CD4-positive, alpha-beta T cell treated with Interleukin-17A for 1 hour (primary cell): ENCODE measurements at places on chromosomes 2 and 18.

DNA sequence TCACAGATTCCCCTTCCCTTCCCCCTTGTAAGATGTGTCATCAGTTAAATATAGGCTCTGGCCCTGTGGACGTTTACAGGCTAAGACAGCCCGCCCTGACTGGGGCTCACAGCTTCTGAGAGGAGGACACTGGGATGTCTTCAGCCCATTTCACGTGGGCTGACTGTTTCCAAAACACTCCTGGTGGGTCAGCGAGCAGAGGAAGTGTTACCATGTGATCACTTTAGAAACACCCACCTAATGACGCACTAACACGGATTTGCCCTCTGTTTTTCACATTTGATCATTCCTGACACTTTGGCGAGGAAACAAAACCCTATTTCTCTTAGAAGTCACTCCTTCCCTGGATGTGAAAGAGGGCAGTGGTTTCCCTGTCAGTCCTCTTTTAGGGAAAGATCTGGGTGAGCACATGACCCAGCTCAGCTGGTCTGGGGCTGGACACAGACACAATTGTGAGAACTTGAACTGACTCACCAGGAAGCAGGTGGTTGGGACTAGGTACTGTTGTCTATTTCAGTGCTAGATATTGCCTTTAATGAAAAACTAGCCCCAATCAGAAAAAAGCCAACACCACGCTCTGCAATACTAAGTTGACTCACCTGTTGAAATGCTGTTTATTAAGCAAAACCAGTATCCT is 38.8 kb downstream of the BMP10 start:
- peak; percentile 66 for DNase-seq

- DNase-seq = no peak
These were observed 15.0 kb upstream of the SPOPL start for GRCh38 chr2:138486363-138487198.

GRCh38 chr2:130251535-130251872 is 53.3 kb upstream of the TUBA3E start:
- DNase-seq = no peak

GRCh38 chr2:20486571-20486970 is 39.7 kb downstream of the RHOB start:
- no peak for DNase-seq

GRCh38 chr2:203582468-203582867 is 47.4 kb upstream of the RAPH1 start:
- no peak for DNase-seq

- DNase-seq = no peak
These were observed 220.4 kb downstream of the LOXHD1 start for GRCh38 chr18:46436621-46437020.

GRCh38 chr18:26700728-26701127 is 152.4 kb upstream of the KCTD1 start:
- DNase-seq = no peak

DNA sequence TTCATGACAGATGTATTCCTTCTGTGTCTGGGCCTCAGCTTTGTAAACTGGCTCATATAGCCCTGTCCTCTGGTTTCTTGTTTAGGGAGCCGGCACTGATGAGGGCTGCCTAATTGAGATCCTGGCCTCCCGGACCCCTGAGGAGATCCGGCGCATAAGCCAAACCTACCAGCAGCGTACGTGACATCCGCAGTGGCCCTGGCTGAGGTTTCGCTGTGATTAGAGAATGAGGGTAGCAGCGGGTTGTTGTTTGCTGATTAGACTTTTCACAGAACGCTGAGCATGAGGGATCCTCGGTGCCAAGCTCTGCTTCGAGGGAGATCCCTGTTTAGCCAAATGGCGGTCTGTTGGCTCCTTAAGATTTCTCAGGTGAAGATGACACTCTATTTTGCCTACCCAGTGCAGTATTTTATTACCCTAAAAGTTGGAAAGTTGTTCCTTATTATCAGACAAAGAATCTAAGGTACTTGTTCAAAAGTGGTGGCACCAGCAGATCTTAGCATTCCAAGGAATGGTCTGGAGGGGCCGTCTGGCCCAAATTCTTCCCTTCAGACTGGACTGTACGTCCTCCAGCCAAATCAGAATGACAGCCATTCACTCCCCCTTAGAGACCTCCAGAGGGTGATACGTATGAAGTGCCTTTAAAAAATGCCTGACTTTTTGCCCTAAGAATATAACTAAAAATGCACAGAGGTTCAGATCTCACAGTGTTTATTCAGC is 21.5 kb upstream of the GMCL1 start:
- DNase-seq = no peak

DNA sequence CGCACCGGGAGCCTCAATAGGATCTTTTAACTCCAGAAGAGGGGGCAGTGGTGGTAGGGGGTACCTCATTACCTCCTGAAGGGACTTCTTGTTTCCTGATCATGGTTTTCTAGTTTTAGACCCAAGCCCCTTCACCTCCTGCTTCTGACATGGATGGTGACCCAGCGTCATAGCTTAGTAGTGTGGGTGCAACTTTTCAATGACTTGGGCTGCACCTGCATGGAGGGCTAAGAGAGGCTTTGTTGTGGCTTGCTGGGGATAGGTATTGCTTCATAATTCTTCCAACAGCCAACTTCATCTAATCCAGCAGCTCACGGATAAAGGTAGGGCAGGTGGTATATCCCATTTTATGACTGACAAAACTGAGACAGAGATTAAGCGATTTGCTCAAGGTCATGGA is 3.0 kb downstream of the SLC1A4 start:
- no peak for DNase-seq

GRCh38 chr2:204665207-204665606 is 119.9 kb downstream of the PARD3B start:
- DNase-seq = no peak

- DNase-seq = no peak
These were observed 95.7 kb downstream of the GALNT13 start for GRCh38 chr2:153967248-153967973.

GRCh38 chr2:62099523-62100175 is 96.3 kb upstream of the B3GNT2 start:
- no peak for DNase-seq

- DNase-seq = no peak
These were observed 29.7 kb upstream of the CYTIP start for GRCh38 chr2:157473581-157473980.

DNA sequence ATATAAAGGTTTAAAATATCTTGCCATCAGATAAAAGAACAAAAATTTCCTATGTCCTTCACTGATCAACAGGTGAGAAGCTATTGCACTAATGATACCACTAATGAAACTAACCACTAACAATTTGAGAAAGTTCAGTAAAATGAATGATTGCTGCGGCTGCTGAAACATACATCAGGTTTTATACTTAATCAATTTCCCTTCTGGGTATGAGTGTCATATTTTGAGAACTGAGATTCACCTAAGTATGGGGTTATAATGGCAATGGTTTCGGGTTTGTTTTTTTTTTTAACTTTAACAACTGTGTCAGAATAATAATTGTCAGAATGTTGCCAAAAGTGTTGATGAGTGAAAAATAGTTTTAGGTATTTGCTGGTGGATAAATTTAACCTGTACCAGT is 151.3 kb upstream of the SLC39A10 start:
- no peak for DNase-seq

DNA sequence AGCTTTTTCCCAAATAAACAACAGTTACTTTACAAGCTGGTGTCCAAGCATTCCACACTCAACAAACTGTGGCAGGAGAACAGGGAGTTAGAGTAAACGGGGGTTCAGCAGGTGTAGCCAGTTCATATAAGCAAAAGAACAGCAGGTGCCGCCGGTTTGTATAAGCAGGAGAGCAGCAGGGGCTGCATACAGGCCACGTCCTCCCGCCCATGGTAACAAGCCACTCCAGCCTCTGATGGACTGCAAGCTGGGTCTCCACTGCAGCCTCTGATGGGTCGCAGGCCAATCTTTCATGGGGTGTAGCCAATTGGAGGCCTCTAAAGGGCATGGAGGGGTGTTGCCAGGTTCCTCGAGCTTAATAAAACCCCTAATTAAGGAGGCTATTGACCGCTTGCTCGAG is 189.3 kb downstream of the ANKRD30B start:
- DNase-seq = no peak

DNA sequence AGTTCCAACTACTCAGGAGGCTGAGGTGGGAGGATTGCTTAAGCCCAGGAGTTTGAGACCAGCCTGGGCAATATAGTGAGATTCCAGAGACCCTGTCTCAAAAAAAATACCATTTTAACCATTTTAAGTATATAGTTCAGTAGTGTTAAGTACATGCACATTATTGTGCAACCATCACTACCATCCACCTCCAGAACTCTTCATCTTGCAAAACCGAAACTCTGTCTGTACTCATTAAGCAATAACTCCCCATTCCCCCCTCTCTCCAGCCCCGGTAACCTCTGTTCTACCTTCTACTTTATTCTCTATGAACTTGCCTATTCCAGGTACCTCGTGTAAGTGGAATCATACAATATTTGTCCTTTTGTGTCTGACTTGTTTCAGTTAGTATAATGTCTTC is 86.4 kb downstream of the GFPT1 start:
- no peak for DNase-seq

GRCh38 chr2:173929441-173929840 is 35.7 kb downstream of the SP3 start:
- no peak for DNase-seq

DNA sequence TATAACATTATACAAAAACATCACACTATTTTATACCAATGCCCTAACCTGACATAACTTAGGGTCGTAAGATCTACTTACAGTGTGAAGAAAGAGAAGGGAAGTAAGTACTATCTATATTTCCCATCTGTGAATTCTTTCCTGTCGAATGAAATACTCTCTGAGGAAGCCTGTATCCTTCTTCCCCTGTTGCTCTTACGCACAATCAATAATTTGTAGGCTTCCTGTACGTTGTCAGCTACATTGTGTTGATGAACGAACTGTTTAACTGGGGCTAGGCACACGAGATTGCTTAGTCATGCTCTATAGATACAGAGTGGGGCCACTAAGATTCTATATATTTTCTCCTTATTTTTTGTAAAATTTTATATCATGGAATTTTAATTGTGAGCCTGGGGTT is 1125.0 kb upstream of the CELF4 start:
- DNase-seq = no peak

- no peak for DNase-seq
These were observed 27.0 kb upstream of the DPYSL5 start for GRCh38 chr2:26820932-26821331.

DNA sequence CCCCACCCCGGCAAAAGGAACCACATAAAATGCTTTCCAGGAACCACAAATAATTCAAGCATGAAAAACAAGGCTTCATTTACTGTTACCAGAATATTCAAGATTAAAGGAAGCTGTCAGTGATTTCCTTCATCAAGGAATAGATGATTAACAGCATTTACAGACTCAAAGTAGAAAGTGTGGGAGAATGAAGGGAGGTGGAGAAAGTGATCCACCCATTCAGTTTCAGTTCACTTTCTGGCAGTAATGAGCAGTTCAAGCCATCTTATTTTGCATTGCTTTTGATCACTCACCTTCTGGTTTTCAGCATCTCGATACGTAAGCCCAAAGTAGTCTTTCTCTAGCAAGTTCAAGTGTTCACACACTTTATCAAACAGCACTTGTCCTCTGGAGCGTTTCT is 99.0 kb downstream of the EPB41L3 start:
- no peak for DNase-seq

DNA sequence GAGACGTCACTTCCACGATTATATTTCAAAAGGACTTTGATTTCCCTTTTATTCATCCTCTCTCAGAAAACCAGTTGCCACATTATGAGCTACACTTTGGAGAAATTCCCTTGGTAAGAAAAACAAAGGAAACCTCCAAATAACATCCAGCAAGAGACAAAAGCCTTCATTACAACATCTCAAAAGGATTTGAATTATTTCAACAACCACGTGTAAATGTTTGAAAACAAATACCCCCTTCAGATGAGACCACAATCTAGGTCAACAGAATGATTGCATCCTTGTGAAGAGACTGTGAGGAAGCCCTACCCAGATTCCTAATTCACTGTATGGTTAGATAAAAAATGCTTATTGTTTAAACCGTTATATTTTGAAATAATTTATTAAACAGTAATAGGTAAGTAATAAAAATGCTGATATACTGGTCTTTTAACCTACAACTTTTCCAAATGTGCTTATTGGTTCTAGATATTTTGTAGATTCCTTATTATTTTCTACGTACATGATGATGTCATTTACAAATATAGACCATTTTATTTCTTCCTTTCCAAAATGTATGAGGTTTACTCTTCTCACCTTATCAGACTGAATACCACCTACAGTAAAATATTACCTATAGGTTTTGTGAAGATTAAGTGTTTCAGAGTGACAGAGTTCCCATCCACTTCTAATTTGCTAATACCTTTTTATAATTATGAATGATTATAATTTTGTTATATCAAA is 922.7 kb upstream of the CHAC2 start:
- DNase-seq = no peak

DNA sequence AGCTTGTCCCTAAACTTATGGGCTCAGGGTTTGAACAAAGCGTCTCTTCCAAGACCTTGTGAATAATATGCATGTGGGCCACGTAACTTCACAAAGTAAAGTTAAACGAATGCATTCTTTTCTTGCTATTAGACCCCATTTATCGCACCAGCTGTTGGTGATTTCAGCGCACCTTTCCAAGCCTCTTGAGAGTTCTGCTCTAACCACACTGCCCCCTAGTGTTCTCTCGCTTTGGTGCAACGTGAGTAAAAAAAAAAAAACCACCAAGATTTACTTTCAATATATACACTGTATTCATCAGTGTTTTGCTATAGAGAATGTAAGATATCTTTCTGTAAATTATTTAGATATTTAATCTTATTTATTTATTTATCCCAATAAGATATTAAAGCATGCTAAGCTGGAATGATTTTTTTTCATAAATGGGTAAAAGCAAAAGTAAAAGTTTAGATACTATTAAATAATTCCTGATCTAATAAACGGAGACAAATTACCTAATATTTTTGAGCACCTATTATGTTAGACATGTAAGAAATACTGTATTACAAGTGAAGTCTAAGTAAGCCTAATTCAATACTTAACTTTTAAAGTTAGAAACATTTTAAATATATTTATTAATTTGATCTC is 459.5 kb downstream of the DLGAP1 start:
- DNase-seq = peak; percentile 56

- DNase-seq = no peak
These were observed 206.0 kb downstream of the NCK2 start for GRCh38 chr2:105950521-105951383.

GRCh38 chr2:55616551-55617174 is 759 bp downstream of the PPP4R3B start:
- DNase-seq = peak; percentile 84

- no peak for DNase-seq
These were observed 102.9 kb downstream of the PRKCE start for GRCh38 chr2:45754131-45755010.

DNA sequence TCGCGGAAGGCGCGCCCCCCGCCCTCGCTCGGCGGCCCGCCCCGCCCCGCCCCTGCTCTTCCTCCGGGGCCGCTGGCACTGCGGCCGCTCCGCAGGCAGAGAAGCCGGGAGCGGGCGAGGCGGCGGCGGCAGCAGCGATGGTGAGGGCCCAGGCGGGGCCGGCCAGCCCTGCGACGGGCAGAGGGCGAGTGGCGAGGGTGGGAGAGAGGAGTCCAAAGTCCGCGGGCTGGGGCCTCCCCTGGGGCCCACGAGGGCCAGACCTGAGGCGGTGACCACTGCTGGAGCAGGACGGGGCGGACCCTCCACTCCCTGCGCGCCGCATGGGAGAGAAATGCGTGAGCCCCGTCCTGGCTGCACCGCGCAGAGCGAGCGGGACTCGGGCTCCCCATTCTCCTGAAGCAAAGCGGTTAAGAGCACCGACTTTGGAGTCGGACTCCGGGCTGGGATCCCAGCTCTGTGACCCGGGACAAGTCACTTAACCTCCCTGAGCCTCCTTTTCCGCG is at the start of gene VAMP5:
Gene VAMP5, plus strand, starts transcription at position 78 of the 503 bp plus-strand sequence. Its CDS starts 60 bp downstream, at position 138.
- no peak for DNase-seq

GRCh38 chr2:161961061-161961460 is 113.0 kb downstream of the DPP4 start:
- DNase-seq = no peak
